Aorta (tissue), 5 donors: ENCODE measurements at places on chromosomes 1 and 21.

DNA sequence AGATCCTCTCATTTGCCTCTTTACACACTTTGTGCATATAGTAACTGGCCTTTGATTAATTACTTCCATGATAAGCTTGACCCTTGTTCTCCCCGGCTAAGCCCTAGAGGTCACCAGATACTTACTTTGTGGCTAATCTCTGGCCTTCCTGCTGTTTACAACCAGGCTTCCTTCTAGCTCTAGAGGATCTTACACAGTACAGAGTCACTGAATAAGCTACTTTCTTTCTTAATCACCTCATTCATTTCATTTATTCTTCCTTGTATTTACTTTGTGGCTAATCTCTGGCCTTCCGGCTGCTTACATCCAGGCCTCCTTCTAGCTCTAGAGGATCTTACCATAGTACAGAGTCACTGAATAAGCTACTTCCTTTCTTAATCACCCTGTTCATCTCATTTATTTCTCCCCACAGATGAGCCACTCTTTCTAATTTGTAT lies 144.3 kb upstream of the C1orf21 start:
- no peak for DNase-seq

DNA sequence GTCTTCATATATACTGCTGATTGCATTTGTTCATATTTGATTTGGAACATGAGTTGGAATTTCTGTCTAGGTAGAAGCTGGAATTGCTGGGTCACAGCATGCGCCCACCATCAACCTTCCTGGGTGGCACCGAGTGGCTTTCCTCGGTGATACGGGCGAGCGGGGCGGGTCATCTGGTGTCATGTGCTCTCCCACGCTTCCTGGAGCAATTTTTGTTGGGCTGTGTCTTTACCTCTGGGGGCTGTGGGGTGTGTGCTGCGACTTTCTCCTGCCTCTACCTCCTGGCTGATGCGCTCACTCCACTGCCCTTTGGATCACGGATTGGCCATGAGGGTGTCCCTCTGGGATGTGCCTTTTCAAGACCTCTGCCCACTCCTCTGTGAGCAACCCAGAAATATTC lies 108.7 kb upstream of the COL6A1 start:
- no peak for DNase-seq

DNA sequence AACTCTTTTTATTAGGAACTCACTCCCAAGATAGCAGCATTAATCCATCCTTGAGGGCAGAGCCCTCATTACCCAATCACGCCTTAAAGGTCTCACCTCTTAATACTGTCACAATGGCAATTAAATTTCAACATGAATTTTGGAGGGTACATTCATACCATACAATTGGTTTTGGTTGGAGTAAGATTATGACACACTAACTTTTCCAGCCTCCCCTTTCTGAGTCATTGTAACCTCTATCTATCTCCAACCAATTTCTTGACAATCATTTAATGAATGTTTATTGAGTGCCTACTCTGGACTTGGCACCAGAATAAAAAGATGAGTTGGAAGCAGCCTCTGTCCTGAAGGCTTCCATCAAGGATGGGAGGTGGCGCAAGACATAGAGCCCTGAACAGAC lies 94.2 kb upstream of the L1TD1 start:
- DNase-seq: no peak

DNA sequence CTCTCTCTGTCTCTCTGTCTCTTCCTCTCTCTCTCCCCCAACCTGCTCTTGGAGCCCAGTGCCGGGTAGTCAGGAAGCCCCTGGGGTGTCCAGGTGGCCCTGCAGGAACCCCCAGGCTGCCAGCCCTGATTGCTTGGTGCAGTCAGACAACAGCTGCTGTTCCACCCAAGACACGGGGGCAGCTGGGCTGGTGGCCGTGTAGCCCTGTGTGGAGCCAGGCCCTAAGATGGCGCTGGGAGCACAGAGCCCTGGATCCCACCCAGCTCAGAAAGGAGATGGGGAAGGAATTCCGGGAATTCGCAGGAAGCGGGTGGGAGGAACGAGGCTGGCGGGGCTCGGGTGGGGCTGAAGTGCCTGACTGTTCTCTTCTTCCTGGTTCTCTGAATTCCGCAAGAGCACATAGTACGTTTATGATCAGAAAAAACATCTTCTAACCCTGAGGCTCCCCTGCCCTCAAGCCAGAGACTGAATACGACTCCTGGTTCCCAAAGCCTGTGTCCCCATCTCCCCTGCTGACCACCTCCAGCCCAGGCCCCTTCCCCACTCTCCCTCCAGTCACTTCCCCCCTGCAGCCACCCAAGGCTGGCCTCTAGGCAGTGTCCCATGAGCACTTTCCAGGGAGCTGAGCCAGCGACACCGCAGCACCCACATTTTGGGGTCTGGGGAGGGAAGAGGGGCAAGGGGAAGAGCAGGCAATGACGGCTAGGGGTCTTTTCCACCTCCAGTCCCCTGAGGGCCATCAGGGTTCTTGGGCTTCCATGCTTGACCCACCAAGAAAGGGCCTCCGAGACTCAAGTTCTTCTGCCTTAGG lies 55.0 kb downstream of the WNT9A start:
- DNase-seq: peak; percentile 64

- DNase-seq: peak; percentile 69
Measured at GRCh38 chr1:86757272-86757984, 53.1 kb downstream of the SH3GLB1 start.

- no peak for DNase-seq
Measured at GRCh38 chr1:10938741-10939417, 73.6 kb upstream of the TARDBP start.

GRCh38 chr1:22236166-22236565 lies 93.3 kb upstream of the WNT4 start:
- DNase-seq: no peak

- peak; percentile 70 for DNase-seq
Measured at GRCh38 chr1:27935721-27936120, 921 bp downstream of the SMPDL3B start.

GRCh38 chr1:203133970-203134725 lies 6.6 kb downstream of the ADORA1 start:
- DNase-seq: peak; percentile 57

GRCh38 chr1:117573386-117574023 lies 32.3 kb upstream of the TENT5C start:
- DNase-seq: no peak

DNA sequence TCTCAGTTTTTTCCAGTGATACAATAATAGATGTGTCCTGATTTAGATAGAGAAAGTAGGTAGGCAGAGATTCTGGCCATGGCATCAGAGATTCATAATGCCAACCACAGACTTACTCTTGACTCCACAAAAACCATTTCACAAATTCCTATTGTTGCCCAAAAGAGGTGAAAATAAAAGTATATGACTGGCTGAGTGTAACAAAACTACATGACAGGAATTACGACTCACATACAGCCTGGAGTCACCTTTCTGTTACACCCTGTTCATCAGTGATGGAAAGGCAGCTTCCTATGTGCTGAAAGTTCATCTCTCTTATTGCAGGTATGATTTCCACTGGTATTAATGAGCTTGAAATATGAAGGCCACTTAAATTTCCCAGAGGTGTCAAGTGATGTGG lies 72.3 kb downstream of the MPZL1 start:
- DNase-seq: no peak

DNA sequence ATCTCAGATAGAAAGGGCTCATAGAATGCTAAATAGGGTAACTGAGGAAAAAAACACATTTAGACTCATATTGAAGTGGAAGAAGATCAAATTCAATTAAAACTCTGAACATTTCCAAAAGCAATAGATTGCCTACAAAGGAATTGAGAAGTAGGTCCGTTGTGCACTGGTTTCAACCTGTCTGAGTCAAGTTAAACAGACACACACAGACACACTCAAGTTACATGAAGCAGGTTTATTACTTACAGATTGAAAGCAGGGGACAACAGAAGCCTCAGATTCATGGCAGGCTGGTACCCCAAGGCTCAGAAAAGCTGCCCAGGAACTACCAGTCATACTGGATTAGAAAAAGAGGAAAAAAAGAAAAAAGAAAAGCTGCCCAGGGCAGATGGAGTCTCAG lies 20.7 kb upstream of the S100A2 start:
- DNase-seq: no peak

DNA sequence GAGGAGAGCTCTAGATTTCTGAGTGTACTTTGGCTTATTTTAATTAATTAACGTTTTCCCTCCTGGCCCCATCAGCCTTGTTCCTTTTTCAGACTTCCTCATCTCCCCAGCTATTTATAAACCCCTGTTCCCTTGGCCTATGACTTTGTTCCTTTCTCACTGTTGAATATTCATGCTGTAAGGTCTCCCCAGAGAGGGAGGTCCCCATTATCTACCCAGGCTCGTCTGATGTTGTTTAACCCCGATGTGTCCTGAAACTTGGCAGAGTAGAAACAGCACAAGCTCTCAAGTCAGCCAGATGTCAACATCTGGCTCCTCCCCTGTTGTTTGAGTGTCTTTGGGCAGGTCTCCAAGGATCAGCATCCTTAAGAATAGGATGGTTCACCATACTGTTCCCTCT lies 153.6 kb downstream of the HIVEP3 start:
- DNase-seq: no peak

GRCh38 chr21:32645261-32646182 lies 33.3 kb upstream of the CFAP298 start:
- no peak for DNase-seq

DNA sequence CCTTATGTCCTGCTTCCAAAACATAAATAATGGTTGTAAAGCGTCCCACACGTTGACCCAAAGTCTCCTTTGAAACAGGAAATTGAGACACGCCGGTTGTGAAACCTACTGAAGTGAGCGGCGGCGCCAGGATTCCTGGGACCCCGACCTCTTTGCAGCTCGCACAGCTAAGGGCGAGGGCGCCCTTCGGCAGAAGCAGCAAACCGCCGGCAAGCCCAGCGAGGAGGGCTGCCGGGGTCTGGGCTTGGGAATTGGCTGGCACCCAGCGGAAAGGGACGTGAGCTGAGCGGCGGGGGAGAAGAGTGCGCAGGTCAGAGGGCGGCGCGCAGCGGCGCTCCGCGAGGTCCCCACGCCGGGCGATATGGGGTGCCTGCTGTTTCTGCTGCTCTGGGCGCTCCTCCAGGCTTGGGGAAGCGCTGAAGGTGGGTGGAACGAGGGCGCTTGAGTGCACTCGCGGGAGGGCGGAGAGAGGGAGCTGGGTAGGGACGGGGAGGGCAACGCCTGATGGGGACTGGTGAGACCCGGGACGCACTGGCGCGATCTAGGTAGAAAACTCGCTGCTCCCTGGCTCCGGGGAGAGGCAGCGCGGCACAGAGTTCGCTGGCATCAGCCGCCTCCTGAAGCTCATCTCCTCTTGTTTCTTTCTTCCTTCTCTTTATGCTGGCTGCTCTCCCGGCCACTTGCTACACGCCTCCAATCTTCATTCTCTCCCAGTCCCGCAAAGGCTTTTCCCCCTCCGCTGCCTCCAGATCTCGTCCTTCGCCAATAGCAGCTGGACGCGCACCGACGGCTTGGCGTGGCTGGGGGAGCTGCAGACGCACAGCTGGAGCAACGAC lies at the start of gene CD1D:
TSS of gene CD1D (plus strand) at position 155 of the 836 bp plus-strand sequence. CDS start at position 362, 207 bp downstream.
- peak; percentile 81 for DNase-seq

- no peak for DNase-seq
Measured at GRCh38 chr1:164719676-164720439, 160.9 kb downstream of the PBX1 start.

GRCh38 chr21:17780539-17780938 lies 38.6 kb downstream of the C21orf91 start:
- DNase-seq: no peak

DNA sequence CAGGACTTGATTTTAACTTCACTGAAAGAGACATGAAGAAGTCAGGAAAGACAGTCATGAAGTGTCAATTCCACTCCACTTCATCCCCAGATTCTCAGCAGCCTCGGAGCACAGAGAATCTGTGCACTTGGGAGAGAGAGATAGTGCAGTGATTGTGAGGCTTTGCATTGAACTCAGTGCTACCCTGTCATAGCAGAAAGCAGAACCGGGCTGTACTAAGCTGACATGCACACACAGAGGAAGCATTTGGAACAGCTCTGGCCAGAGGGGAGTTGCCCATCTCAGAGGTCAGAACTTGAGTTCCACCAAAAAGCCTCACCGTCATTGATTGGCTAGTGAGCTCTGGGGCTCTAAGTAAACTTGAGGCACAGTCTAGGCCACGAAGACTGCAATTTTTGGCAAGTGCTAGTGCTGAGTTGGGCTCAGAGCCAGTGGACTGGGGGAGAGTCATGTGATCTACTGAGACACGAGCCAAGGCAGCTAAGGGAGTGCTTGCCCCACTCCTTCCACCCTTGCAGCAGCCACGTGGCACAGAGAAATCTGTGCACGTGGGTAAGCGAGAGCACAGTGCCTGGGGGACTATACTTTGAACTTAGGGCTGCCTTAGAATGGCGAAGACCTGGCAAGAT lies 810.2 kb upstream of the ADAMTS5 start:
- peak; percentile 55 for DNase-seq

GRCh38 chr1:221200464-221200863 lies 321.2 kb downstream of the HLX start:
- no peak for DNase-seq

DNA sequence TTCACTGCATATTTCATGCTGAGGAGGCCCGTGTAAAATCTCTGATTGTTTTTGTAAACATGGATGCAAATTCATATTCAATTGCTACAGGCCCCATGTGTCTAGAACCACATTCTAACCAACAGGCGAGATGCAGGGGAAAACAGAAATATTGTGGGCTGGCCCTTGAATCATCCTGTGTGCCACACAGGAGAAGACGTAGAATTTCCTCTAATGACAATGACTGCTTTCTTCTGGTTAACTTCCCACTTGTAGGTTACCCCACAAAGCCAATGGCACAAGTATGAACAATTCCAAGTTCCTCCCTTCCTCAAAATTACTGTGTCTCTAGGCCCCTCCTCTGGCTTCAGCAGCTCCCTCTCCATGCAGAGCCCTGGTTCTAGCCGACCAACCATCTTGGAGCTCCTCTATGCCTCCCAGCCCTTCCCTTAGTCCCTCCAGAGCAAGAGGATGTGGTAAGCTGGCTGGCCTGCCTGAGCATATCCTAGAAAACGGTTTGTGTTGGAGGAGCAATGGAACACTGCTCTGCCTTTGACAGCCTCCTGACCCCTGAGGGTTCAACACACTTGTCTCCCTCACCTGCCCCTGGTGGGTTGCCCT lies 205.2 kb downstream of the HS2ST1 start:
- no peak for DNase-seq

- no peak for DNase-seq
Measured at GRCh38 chr21:44748621-44749020, 37.2 kb upstream of the TSPEAR start.

DNA sequence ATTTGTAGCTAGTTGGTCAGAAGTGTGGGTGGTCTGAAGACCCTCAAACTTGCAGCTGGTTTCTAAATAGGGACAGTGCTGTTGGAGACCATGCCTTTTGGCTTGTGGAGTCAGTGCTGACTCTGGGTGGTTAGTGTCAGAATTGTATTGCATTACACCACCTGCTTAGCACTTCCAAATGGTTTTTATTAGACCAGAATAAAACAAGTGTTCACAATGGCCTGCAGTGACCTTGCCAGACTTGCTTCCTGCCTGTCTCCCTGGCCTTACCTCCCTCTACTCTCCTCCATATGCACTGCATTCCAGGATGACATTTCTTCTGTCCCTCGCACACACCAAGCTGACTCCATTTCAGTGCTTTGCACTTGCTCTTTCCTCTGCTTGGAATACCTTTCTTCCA lies 72.7 kb upstream of the CNIH3 start:
- DNase-seq: no peak

- peak; percentile 57 for DNase-seq
Measured at GRCh38 chr1:154485106-154485505, 16.9 kb upstream of the TDRD10 start.
